OCI-M1 (cell line): ENCODE measurements at places on chromosomes 6 and 20.

- no peak for DNase-seq
Observed at GRCh38 chr6:166408936-166409755, 26.4 kb upstream of the MPC1 start.

GRCh38 chr20:278607-279571 lies 11.7 kb downstream of the C20orf96 start:
- DNase-seq = no peak

- no peak for DNase-seq
Observed at GRCh38 chr20:56503916-56504315, 20.6 kb upstream of the FAM209A start.

- no peak for DNase-seq
Observed at GRCh38 chr6:95186710-95187109, 390.6 kb upstream of the MANEA start.

- DNase-seq = no peak
Observed at GRCh38 chr6:134678436-134678889, 271.4 kb downstream of the ALDH8A1 start.

GRCh38 chr6:79374308-79374707 lies 139.8 kb upstream of the HMGN3 start:
- DNase-seq = no peak

DNA sequence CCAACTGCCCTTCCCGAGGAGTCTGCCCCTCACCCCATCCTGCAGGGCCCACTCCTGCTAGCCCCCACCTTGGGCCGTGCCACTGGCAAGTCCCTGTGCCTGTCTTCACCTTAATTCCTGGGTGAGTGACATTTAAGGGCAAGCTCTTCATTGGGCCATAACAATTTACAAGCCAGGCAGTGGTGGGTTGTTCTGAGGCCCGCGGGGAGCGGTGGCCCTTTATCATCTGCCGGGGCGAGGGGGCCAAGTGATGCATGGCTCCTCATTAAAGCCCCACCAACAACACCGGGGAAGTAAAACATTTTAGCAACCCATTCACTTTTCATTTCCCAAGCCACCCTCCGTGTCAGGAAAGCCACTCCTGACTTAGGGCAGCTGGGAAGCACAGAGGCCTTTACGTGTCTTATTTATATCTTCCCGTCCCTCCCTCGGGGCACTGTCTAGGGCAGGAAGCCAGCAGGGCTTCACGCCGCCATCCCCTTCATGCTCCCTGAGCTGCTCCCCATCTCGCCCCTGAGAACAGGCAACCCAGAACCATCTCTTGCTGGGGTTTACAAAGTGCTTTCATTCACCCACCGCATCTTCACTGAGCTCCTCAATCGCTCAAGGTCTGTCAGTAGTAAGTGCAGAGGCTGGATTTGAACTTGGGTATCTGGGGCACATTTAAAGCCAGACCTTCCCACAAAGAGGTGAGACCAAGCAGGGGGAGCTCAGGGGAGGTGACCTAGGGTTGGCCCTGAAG lies 55.5 kb upstream of the CCDC167 start:
- DNase-seq = no peak

GRCh38 chr20:35002426-35003210 lies 47.0 kb downstream of the MYH7B start:
- no peak for DNase-seq

DNA sequence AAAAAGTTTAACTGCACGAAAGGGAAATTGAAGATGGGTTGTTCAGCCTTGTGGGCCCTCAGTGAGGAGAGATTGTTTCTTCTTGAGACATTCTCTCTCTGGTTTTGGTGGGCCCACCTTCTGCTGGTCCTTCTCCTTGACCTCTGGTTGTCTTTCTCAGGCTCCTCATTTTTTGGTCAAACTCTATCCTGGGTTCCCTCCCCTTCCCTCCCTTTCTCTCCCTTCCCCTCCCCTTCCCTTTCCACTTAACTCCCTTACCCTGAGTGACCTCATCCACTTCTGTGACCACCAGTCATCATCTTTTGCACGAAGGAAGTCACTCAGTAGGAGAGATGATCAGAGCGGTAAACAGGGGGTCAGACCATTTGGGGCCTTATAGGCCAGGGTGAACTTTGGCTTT lies 71.5 kb upstream of the RALY start:
- DNase-seq = no peak

- no peak for DNase-seq
Observed at GRCh38 chr20:1323256-1323655, 5.7 kb downstream of the SDCBP2 start.

DNA sequence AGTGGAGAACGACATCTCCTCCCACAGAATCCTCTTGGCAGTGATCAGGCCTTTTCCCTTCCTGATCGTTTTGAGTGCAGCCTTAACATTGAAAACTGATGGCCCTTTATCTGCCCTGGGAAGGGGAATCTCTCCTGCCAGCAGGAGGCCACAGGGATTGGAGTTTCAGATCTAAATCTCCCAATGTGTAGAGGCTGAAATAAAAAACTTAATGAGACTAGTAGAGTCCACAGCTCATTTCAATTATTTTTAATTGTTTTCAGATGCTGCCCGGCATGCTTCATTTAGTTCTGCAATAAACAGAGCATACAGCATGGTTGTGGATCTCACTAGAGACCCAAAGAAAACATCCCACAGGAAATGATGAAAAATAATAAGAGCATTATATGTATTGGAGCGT lies 662.2 kb upstream of the HS3ST5 start:
- DNase-seq = no peak

DNA sequence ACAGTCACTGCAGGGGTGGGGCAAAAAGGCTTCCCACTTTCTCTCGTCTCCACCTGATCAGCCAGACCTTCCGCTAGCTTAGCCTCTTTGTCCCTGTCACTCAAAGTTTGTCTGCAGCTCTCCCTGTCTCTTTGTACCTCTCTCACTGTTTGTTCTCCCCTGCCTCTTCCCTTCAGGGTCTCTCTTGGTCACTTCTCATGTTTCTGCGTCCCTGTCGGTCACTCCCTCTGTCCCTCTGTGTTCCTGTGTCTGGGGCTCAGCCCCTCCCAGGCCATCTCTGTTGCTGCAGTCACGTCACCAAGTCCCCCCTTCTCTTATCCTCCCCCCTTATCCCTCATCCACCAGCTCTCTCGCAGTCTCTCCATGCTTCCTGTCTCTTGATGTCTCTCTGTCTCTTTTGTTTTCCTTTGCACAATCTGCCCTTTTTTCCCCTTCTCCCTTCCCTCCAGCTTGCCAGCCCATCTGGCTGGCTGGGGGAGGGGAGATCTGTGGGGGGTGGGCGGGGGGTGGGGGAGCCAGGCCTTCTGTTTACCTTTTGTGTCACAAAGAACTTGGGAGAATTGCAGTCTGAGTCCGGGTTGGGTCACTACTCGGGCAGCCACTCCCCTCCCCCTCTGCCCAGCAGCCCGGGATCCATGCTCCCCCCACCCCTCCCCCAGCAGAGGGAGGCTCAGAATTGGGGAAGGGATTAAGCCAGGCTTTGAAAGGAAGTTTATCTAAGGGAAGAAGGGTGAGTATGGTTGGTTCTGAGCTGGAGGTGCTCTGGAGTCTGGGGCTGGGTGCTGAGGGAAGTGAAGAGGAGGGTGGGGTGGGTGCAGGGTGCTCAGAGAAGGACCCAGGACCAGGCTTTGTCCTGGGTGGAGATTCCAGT lies 32.3 kb downstream of the FOXP4 start:
- DNase-seq = peak; percentile 87

DNA sequence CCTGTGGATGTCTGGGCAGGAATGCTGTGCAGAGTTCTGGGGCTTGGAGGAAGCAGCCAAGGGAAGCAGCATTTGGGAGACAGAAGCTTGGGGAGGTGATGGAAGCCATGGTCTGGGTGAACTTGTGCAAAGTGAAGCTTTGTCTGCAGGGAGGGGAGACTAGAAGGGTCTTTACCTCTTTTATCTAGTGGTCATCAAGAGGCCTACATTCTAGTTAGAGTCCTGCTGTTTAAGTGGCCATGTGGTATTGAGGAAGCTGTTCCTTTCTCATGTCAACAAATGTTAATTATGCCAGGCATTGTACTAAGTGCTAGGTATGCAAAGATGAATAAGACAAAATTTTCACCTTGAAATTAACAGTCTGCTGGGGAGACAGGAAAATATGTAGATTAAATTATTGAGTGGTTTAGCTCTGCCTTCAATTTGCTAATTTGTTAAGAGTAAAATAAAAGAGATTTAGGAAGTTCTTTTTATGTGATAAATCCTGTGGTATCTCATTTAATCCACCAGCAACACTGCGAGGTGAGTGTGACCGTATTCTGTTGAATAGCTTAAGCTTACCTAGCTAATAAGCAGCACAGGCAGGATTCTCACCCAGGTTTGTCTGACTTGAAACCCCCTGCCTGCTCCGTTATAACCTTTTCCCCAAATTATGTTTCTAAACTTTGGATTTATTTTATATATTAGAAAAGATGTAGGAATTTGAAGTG lies 43.1 kb downstream of the ARID1B start:
- no peak for DNase-seq

- no peak for DNase-seq
Observed at GRCh38 chr6:44292661-44293365, 20.3 kb downstream of the AARS2 start.

DNA sequence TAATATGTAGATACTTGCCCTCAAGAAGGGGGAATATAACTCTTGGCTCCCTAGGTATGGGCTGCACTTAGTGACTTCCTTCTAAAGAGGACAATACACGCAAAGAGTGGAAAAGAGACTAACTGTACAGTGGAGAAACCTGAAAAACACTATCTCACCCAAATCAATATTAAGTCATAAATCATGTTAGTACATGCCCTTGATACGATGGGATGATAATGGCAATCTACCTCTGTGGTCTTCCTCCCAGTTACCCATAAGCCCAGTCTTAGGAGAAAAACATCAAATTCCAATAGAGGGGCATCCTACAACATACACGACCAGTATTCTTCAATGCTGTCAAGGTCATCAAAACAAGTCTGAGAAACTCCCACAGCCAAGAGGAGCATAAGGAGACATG lies 1.3 kb downstream of the TRIM26 start:
- DNase-seq = no peak

- DNase-seq = no peak
Observed at GRCh38 chr6:106518748-106519147, 110.5 kb downstream of the RTN4IP1 start.

GRCh38 chr6:153108315-153108714 lies 22.8 kb downstream of the RGS17 start:
- no peak for DNase-seq

DNA sequence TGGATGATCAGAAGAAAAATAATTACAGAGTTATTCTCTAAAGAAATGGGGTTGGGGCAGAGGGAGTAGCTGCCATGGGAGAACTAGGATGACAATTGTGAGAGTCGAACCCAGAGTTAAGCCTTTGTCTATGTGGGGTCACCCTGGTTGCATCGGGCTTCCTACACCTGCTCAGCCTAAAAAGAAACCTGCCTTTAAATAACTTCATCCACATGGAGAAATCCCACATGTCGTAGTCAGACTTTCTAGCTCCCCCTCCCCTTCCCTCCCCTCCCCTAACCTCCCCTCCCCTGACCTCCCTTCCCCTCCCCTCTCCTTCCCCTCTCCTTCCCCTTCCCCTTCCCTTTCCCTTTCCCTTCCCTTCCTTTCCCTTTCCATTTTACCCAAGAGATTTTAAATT lies 14.7 kb downstream of the VIP start:
- no peak for DNase-seq

- DNase-seq = no peak
Observed at GRCh38 chr6:88761237-88762031, 202.0 kb downstream of the RNGTT start.

DNA sequence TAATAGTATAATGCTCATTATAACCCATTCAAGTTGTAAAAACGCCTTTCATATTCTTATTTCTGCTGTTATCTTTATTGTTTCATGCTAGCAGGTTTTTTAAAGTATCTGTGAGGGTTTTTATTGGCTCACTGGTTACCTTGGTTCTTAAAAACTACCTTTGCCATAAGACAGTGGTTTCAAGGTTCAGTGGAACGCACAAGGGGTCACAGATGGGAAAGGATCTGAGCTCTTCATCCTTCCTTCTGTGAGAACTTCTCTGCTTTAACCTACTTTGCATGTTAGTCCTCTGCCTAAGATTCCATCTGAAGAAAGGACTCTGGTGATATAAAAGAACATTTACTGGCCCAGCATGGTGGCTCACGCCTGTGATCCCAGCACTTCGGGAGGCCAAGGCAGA lies 492.6 kb downstream of the CD83 start:
- DNase-seq = no peak
